ENCODE measurements at places on chromosomes 3 and 15. TPM values are rescaled to one million over a fixed set of nuclear protein-coding genes. Genes with fewer than 3 reads are reported as not detected.

TM4SF1 gene
- total RNA-seq: 810 TPM

SOX2 gene
- not detected for total RNA-seq

GNB4 gene
- total RNA-seq: 39.5 TPM

KLHL6 gene
- 13.0 TPM for total RNA-seq

IGF1R gene
- total RNA-seq: 57.9 TPM

STAG1 gene
- total RNA-seq: 18.2 TPM

PLSCR2 gene
- not detected for total RNA-seq

CCDC191 gene
- 1.5 TPM for total RNA-seq

CCDC54 gene
- not detected for total RNA-seq

LSAMP gene
- 2.1 TPM for total RNA-seq

ITIH1 gene
- total RNA-seq: not detected

LRRC2 gene
- not detected for total RNA-seq

SCAMP5 gene
- 27.2 TPM for total RNA-seq

SERINC4 gene
- not detected for total RNA-seq

ADAMTS7 gene
- total RNA-seq: 83.0 TPM

SCAANT1 gene
- total RNA-seq: not detected

ATR gene
- 27.6 TPM for total RNA-seq

CIP2A gene
- 5.0 TPM for total RNA-seq

SPESP1 gene
- total RNA-seq: 1.5 TPM

MAN2C1 gene
- total RNA-seq: 148 TPM
